ENCODE measurements at places on chromosomes 3 and 15. TPM values are rescaled to one million over a fixed set of nuclear protein-coding genes. Genes with fewer than 3 reads are reported as not detected.

Gene STAC
- total RNA-seq, result 12.5 TPM

Gene HRH1
- 22.4 TPM for total RNA-seq

Gene FETUB
- total RNA-seq, result not detected

Gene PEX5L
- not detected for total RNA-seq

DNA sequence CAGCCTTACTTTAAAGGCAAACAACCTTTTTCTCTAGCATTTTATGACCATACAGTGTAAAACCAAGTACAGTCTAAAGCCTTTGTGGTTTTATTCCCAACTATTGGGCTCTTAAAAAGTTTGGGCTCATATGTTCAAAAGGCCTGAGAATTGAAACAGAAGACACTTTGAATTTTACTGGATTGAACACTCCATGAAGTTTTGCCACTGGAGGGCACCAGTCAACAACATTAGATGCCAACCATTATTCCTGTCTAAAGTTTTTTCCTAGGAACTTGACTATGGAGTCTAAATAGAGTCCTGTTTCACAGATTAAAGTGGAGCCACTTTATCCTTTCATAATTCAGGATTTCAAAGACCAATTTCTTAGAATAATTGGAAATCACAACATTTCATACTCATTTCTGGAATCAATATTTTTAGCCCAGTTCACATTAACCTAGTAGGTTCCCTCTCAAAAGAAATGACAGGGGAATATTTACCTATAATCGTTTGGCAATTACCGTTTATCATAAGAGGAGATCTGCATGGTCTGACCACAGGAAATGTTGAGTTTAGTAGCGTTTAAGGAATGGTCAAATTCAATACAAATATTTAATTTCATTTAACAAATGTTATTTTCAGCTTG, 244.1 kb upstream of the PDZRN3 start:
- H3K4me3 ChIP-seq, result no peak overlapping the region
- H3K36me3 ChIP-seq, result no peaks in the 10 kb centered on the region
- no peaks in the 10 kb centered on the region for H3K4me1 ChIP-seq
- H3K27me3 ChIP-seq, result no peaks in the 10 kb centered on the region
- H3K27ac ChIP-seq, result no peak overlapping the region
- DNase-seq, result no peak

DNA sequence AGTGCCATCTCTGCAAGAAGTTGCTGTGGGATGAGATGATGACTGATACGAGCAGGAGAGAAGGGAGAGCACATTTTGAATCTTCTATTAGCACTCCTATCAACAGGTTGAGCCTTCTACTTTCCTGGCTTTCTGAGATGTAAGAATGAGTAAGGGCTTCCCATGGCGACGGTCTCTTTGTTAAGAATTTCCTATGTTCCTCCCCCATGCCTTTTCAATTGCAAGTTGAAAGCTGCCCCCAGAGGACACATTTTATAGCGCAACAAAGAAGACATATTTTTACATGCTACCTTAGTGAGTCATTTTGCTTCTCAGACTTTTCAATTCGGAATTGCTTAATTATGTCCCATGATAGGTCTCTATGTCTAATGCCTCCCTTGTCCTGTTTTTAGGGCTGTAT, 71.3 kb upstream of the LRTM1 start:
- no peak overlapping the region for H3K27ac ChIP-seq
- no peaks in the 10 kb centered on the region for H3K27me3 ChIP-seq
- DNase-seq, result no peak
- no peaks in the 10 kb centered on the region for H3K36me3 ChIP-seq
- peaks cover 2% of the 10 kb centered on the region for H3K4me1 ChIP-seq

DNA sequence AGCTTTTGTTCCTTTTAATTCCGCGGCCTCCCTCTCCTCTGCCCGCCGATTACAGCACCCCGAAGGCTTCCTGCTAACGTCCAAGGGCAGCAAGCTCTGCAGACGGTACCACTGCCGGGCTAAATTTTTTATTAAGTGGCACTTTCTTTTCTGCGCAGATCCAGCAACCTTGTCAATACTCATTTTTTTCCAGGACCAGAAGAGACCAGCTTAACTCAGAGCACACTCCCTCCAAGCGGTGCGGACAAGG, 542 bp upstream of the MEIS2 start:
- H3K27me3 ChIP-seq, result no peaks in the 10 kb centered on the region
- H3K36me3 ChIP-seq, result no peaks in the 10 kb centered on the region
- no peaks in the 10 kb centered on the region for H3K4me1 ChIP-seq
- no peak for DNase-seq
- H3K27ac ChIP-seq, result peak overlapping the region; percentile 77
- H3K4me3 ChIP-seq, result peak overlapping the region; percentile 79

- no peak overlapping the region for H3K27ac ChIP-seq
- no peaks in the 10 kb centered on the region for H3K4me1 ChIP-seq
- no peak for DNase-seq
- H3K27me3 ChIP-seq, result no peaks in the 10 kb centered on the region
Observed at GRCh38 chr15:37891766-37892368, 42.6 kb upstream of the TMCO5A start.

DNA sequence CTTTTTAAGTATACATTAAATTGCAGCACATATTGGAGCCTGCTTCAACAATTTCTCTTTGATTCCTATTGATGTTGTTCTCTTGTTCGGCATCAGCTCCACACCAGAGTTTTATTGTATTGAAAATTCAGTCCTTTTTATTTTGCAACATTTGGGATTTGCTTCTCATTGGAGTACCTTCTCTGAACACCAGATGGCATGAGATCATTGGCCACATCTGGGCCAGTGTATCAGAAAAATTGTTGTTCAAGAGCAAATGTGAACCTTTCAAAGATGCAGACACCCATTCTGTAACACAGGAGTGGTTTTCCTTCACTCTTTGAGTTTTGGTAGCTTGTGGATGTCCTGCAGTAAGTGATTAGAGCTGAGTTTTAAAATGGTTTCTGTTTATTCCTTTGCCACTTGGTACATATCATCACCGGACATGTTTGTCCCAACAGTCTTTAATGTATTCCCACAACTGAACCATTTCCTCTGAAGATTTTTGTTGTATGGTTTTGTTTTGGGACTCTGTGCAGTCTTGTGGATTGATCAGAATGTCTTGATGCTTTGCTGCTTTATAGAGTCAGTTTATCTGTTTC, 96.1 kb downstream of the MCTP2 start:
- H3K27ac ChIP-seq, result no peak overlapping the region
- no peaks in the 10 kb centered on the region for H3K36me3 ChIP-seq
- no peak overlapping the region for H3K4me3 ChIP-seq
- no peak for DNase-seq
- no peaks in the 10 kb centered on the region for H3K4me1 ChIP-seq

- DNase-seq, result no peak
- H3K36me3 ChIP-seq, result no peaks in the 10 kb centered on the region
- H3K4me3 ChIP-seq, result no peak overlapping the region
- no peak overlapping the region for H3K27ac ChIP-seq
Observed at GRCh38 chr15:76163457-76164295, 103.9 kb downstream of the TMEM266 start.

DNA sequence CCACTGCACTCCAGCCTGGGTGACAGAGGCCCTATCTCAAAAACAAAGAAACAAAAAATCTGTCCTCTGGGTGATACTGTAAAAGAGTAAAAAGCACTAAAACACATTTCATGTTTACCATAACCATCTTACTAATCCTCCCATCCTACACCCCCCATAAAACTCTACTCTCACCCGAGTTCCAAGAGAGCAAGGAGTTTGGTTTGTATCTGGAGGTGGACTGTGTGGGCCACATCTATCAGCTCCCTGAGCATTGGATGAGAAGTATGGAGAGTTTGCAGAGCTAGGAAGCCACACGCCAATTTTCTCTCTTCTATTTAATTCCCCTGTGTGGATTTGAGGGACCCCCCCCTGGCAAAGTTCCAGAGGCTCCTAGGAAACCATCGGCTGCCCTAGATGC, 80.0 kb downstream of the ATP10A start:
- DNase-seq, result peak; percentile 5
- no peaks in the 10 kb centered on the region for H3K4me1 ChIP-seq
- no peaks in the 10 kb centered on the region for H3K27me3 ChIP-seq
- no peak overlapping the region for H3K27ac ChIP-seq

- no peaks in the 10 kb centered on the region for H3K27me3 ChIP-seq
- H3K36me3 ChIP-seq, result no peaks in the 10 kb centered on the region
- no peak overlapping the region for H3K27ac ChIP-seq
- DNase-seq, result no peak
- no peak overlapping the region for H3K4me3 ChIP-seq
Observed at GRCh38 chr3:20376665-20377217, 190.7 kb upstream of the SGO1 start.

DNA sequence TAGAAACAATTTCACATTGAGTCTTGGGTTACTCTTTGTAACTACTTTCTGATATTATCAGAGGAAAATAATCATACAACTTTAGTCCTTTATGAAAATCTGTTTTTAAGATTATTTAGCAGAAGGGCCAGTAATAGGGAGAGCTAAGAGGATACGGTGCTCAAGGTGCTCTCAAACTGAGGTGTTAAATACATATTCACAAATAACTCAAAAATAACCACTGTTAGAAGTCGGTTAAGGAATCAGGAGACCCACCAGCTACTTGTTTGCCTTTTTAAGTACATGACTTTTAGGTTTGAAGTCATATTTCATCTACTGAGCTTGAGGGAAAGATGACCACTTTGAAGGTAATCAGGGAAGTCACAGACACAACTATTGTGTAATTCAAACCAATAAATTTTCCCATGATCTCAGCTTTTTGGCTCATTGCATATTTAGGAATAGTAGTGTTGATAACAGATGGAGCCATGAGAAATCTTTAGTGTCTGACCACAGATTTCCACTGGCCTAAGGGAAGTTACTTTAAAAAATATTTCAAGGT, 1.4 kb upstream of the RSRC1 start:
- no peaks in the 10 kb centered on the region for H3K4me1 ChIP-seq
- H3K4me3 ChIP-seq, result no peak overlapping the region
- H3K27ac ChIP-seq, result no peak overlapping the region
- no peaks in the 10 kb centered on the region for H3K36me3 ChIP-seq

DNA sequence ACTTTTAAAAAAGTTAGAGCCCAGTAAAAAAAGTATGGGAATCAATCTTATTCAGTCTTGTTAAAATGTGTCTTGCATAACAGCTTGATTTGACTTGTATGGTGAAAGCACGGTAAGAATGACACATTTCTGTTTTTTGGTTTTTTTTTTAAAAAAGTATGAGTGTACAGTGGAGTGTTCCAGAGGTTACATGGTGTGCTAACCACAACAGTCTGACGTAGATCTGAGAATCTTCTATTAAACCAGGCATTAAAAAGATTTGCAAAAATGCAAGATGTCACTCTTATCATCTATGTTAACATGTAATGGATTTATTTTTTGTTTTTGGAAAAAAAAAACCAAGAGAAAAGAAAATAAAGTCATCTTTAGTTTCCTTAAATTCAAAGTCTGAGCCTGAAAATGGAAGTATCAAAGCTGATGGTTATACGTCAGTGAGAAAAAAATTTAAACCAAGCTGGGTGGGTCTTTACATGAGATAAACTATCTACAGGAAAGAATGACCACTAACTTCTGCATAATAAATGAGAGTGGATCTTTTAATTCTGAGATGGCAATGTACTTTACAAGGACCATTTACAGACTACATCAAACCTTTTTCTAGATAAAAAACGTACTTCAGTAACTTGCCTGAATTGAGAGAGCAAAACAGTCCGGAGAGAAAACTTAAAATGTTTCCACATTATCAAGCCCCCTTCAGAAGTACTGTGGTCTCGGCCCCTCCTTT, 1.6 kb downstream of the GABPB1 start:
- DNase-seq, result no peak
- no peaks in the 10 kb centered on the region for H3K4me1 ChIP-seq
- no peaks in the 10 kb centered on the region for H3K27me3 ChIP-seq
- peak overlapping the region; percentile 38 for H3K27ac ChIP-seq
- H3K36me3 ChIP-seq, result no peaks in the 10 kb centered on the region

GRCh38 chr3:126677862-126678503, 23.1 kb upstream of the TXNRD3 start:
- H3K4me3 ChIP-seq, result no peak overlapping the region
- no peaks in the 10 kb centered on the region for H3K36me3 ChIP-seq
- no peaks in the 10 kb centered on the region for H3K4me1 ChIP-seq
- no peak overlapping the region for H3K27ac ChIP-seq
- no peaks in the 10 kb centered on the region for H3K27me3 ChIP-seq
- DNase-seq, result no peak

DNA sequence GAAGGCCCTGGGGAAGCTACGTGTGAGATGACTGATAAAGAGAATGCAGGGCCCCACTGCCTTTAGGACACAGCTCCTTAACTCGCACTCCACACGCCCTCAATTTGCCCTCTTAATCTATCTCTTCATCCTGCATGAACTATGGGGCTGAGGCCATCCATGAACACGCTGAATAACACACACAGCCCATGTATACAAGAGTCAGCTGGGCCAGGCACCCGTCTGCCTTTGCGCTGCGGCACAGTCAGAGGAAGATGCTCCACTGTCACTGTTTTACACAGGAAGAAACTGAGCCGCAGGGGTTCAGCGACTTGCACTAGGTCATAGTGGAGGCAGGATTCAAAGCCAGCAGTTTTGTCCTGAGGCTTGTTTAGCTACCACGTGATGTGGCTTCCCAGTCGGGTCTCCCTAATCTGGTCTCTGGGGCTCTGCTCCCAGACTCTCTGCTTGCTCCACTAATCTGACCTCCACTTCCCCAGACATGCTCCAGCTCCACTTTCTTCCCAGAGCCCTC, 43.9 kb downstream of the TLE3 start:
- H3K4me3 ChIP-seq, result no peak overlapping the region
- H3K36me3 ChIP-seq, result no peaks in the 10 kb centered on the region
- no peaks in the 10 kb centered on the region for H3K27me3 ChIP-seq
- no peak for DNase-seq
- no peaks in the 10 kb centered on the region for H3K4me1 ChIP-seq

DNA sequence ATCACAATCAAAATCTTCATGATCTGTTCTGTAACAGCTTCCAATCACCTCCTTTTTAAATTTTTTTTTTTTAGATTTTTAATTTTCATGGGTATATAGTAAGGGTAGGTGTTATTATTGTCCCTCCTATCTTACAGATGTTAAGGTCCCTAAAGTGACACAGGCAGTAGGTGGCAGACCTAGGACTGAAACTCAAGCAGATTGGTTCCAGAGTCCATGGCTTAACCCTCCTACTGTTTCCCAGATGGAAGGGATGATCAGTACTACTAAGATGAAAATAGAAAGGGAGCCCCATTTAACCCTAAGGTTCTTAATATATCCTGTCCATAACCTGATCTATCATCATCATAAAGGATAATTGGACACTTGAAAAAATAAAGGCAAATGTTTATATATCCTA, 57.1 kb downstream of the CHAC1 start:
- DNase-seq, result no peak
- no peaks in the 10 kb centered on the region for H3K4me1 ChIP-seq
- no peak overlapping the region for H3K27ac ChIP-seq
- no peaks in the 10 kb centered on the region for H3K27me3 ChIP-seq
- H3K4me3 ChIP-seq, result no peak overlapping the region

DNA sequence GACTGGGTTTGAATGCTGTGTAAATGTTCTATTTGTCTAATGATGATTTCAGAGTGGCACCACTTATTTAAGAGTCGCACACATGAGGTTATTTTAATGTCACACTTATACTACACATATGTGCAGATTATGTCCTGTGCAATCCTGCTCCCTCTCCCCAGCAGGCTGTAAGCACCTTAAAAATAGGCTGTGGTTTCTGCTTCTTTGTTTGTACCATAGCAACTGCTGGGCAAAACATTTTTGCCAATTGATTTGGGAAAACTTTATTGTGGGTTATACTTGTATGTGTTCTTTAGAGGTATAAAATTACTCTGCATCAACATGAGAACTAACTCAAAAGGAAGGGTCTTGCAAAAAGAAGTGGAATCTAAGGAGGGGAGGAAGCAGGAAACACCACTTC, 318.5 kb downstream of the NTRK3 start:
- no peaks in the 10 kb centered on the region for H3K4me1 ChIP-seq
- no peak overlapping the region for H3K27ac ChIP-seq
- H3K36me3 ChIP-seq, result no peaks in the 10 kb centered on the region
- DNase-seq, result no peak
- H3K27me3 ChIP-seq, result no peaks in the 10 kb centered on the region
